ENCODE measurements at places on chromosomes 12 and 14.
A peak's percentile ranks its signal among the peaks of the same experiment; 100 is the strongest.

DNA sequence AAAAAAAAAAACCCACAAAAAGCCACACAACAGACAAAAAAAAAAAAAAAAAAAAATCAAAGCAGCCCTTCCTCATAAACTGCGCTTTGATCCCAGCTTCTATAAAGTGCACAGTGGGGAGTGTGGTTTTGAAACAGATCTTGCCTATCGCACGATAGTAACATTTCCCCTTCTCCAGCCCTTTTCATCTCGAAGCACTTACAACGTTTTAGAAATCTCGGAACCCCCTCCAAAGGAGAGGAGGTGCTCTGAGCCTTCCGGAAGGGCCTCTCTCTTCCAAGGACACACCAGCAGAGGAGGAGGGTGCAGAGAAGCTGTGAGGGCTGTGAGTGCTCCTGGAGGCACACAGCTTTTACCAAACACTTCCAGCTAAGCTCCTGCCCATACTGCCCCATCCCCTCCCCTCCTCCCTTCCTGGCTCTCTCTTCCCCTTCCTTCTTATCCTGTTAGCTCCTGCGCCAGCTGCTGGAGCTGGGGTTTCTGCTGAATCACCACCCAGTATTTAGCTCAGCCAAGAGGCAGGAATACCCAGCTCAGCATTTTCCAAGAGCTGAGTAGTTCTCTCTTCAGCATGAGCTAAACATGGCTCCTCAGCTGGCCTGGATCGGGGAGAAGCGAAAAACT, 28.4 kb downstream of the SLC7A8 start:
- DNase-seq, result no peak

DNA sequence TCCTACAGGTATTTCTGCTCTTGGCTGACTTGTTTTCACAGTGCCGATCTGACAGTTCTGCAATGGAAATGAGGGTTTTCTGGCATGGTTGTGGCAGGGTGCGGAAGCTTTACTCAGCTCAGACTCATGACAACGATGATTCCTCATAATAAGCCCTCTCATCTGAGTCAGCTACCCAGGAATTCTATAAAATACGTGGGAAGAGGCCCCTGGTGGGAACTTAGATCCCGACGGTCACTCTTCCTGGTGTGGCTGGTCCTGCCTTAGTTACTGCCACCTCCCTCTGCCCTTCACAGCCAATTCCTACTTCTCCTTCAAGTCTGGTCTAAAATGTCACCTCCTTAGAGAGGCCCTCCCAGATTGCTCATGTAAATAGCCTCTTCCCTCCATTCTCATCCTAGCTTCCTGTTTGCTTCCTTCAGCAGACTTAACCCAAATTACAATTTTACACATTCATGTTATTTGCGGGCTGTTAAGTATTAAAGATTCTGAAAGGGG, 104.2 kb upstream of the MAP1LC3B2 start:
- DNase-seq, result no peak

DNA sequence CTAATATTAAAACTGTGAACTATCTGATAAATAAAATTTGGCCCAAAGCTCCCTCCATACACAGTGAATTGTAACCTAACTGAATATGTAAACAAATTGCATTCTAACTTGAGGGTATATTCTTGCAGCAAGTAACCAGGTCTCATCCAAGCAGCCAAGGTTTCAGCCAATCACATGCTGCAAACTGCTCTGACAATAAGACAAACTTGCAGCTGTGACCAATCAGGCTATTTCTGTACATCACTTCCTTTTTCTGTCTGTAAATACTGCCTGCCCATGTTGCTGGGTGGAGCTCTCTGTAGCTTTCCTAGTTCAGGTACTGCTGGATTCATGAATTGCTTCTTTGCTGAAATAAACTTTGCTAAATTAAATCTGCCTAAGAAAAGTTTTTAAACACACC, 499.0 kb downstream of the GALC start:
- DNase-seq, result no peak

DNA sequence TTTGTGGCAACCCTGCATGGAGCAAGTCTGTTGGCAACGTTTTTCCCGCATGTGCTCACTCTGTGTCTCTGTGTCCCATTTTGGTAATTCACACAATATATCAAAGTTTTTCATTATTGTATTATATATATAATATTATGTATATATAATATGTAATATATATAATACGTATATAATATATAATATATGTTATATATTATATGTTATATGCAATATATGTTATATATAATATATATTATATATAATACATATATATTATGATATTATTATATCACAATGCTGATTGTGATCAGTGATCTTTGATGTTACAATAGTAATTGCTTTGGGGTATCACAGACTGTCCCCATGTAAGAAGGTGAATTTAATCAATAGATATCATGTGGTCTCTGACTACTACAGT, 84.8 kb downstream of the BICD1 start:
- DNase-seq, result no peak

DNA sequence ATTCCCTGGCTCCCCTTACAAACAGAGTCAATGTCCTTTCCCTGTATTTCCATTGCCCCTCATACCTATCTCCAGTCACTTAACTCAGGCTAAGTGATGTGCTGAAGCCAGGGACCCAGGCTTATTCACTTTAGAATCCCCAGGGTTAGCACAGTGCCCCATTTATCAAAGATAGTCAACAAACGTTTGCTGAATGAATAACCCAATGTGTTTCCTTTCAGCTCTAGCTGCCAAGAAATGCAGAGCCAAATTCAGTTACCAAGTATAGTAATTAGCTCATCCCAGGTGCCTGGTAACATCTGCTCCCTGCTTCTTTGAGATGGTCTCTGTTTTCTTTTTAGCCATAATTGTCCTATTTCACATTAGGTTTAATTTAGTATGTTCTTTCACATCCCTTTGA, 189.5 kb downstream of the PHLDA1 start:
- no peak for DNase-seq

DNA sequence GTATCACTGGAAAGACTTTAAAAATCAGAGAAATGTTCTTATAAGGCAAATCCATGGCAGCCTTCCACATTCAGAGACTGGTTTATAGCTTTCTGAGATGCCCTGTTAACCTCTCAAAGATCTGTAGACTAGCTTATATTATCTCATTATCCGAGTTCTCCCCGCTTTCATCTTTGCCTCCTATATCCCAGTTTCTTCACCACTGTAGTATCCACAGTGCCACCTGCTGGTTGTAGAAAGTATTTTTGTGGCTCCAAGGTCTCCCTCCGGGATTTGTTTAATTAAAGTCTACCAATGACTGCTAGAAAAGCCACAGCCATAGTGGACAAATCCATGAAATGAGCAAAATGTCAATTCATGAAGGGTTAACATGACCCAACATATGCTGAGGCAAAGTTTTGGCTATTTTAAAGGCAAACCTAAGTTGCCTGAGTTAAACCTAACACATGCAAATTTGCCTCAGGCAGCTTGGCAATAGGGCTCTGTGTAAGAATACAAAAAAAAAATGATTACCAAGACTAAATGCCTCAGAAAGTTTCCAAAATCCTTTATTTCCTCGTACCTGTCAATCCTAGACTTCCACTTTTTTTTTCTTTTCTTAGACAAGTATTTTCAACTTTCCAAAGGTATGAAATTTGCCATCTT, 218.8 kb upstream of the BMP4 start:
- DNase-seq, result peak; percentile 18

- no peak for DNase-seq
Measured at GRCh38 chr12:64691227-64691794, 67.9 kb downstream of the GNS start.

- DNase-seq, result no peak
Measured at GRCh38 chr14:36659010-36659821, 2.4 kb upstream of the PAX9 start.

GRCh38 chr12:130139567-130140421, 22.5 kb upstream of the FZD10 start:
- DNase-seq, result no peak

DNA sequence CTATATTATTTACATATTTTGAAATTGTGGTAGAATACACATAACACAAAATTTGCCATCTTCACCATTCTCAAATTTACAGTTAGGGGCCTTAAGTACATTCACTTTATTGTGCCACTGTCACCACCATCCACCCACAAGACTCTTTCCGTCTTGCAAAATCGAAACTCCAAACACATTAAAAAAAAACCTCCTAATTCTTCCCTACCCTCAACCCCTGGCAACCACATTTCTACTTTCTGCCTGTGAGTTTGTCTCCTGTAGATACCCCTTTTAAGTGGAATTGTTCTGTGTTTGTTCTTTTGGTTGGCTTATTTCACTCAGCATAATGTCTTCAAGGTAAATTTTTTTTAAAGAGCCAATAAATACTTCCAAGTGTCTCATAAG, 31.6 kb upstream of the AMIGO2 start:
- DNase-seq, result no peak

Data from GM19239 (cell line).